ENCODE measurements at places on chromosomes 3 and 15. TPM values are rescaled to one million over a fixed set of nuclear protein-coding genes. Genes with fewer than 3 reads are reported as not detected.

- DNase-seq: no peak
Measured at GRCh38 chr3:11445883-11446282, 173.7 kb downstream of the ATG7 start.

GRCh38 chr15:52078876-52079700, 33.5 kb downstream of the BCL2L10 start:
- DNase-seq: peak; percentile 72

DNA sequence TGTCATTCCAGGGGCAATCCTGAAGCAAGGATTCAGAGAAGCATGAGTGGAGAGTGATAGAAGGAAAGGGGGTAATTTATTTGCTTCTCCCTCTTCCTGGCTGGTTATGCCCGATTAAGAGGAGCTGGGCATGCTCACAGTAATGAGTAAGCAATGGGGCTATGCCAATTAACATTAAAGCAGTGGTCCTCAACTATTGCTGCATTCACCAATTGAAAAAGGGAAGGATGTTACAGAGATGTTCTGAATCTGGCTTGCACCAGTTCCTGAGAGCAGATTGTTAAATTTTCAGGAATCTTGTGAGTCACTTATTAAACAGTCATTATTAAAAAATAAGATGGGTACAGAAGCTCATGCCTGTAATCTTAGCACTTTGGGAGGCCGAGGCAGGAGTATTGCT, 85.9 kb upstream of the ZBTB20 start:
- no peak for DNase-seq

The AMT gene
- total RNA-seq: 0.72 TPM

- DNase-seq: no peak
Measured at GRCh38 chr3:183513046-183513706, 42.3 kb downstream of the KLHL6 start.

- DNase-seq: no peak
Measured at GRCh38 chr3:111675846-111676210, 80.7 kb upstream of the ZBED2 start.

Measured in K562 (cell line).